ENCODE measurements at places on chromosomes 2 and 18.

DNA sequence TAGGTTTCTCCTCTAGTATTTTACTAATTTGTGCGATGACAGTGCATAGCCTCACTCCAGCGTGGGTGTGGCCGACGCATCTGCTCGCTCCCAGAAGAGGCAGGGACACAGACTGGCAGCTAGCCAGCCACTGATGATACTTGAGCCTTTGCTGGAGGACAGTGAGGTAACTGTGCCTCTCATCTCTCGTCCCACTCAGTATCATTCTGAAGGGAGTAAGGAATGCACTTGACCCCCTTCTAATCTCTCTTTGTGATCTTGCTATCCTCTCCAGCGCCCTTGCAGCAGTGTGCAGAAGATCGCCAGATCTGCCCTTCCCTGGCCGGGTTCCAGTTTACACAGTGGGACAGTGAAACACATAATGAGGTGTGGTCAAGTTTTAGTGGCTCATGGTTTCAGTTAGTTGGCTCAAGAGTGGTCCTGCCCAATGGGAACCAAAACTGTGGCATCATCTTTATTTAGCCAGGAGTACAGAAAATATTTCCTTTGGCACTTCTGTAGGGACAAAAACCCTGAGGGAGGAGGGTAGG lies 17.5 kb downstream of the NCAPH start:
- no peak for DNase-seq

DNA sequence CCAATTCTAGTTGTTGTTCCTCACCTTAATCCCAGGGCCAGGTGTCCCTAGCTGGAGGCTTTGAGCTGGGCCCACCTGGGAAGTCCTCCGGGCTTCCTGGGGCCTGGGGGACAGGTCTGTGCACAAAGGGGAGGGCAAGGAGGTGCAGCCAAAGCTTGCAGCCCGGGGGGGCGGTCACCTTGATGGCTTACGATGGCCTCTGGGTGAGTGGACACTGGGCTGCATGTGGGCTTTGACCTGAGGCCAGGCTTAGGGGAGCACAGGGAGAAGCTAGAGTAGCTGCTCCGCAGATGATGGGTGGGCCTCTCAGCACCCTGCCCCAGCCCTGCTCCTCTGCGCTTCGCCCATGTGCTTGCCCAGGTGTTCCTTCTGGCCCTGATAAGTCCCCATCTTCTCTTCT lies 41.8 kb upstream of the HAAO start:
- DNase-seq: no peak

DNA sequence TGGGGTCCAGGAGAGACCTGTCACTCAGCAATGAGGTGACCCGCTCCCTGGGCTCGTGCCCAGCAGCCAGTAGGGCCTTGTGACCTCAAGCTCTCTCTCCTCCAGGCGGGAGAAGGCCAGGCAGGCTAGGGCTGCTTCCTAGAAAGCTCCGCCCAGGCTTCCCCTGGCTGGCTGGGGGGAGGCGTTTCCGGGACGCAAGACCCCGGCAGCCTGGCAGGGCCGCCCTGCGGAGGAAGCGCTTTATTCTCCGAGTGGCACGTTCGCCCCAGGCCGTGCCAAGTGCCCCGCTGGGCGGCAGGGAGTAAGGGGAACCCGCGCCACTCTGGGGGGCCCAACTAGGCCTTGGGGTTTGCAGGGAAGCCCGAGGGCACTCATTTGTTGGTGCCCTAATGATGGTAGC lies 21.2 kb upstream of the EPAS1 start:
- DNase-seq: no peak

DNA sequence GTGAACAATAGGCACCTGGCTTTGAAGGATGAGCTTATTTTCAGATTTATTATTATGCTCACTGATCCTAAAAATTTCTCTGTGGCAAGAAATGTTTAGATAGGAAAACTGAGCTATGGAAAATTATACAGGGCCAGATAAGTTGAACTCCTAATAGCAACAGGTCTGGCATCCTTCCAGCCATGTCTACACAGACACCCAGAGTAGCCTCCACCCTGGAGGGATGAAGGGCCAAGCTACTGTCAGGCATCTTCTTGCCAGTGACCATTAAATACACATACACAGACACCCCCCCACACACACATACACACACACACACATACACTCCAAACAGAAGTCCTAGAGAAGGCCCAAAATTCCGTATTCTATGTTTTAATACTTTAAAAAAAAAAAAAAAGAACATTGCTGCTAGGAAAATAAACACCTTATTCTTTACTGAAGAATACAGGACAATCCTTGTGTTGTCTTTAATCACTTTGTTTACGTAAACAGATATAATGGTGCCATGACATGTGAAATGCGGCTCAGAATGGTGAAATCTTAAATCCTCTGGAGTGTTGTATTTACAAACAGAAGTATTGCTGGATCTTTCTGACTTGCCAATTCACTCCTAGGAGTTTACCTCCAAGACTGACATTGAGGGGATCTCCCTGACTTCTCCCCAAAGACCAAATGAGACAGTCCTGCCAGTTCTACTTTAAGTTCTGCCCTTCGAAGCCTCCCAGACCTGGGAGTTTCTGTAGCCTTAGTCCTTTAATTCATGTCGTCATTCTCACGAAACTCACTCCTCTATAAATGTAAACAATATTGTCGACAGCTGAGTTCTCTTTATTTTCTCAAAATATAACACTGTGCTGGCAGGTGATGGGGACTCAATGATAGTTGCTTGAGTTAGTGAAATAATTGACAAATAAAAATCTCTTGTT lies 163.1 kb downstream of the ANTXR1 start:
- DNase-seq: no peak

- no peak for DNase-seq
These were observed 139.6 kb downstream of the COMMD1 start for GRCh38 chr2:62045017-62045543.

DNA sequence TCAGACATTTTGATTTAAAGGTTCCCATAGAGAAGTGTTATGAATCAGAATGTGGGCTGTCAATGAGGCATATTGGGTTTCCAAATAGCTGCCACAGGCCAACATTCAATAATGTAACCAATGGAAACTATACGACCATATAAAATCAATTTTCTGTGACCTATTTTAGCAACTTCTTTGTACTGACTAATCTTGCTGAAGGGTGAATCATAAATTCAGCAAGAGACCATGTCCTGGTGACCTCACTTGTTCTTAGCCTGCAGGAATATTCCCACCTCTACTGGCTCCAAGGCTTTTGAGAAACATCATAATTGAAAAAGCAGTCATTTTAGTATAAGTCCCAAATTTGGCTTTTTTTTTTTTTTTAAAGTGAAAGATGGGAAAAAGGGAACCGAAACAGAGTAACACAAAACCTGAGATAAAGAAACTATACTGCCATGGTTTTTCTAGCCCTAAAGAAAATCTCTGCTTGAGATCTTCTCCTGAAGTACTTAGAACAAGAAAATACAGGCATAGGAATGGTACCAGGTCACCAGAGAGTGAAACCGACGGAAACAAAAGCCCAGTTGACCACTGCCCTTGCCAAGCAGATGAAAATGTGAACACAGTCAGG lies 32.1 kb downstream of the PLEKHM3 start:
- DNase-seq: peak; percentile 22

DNA sequence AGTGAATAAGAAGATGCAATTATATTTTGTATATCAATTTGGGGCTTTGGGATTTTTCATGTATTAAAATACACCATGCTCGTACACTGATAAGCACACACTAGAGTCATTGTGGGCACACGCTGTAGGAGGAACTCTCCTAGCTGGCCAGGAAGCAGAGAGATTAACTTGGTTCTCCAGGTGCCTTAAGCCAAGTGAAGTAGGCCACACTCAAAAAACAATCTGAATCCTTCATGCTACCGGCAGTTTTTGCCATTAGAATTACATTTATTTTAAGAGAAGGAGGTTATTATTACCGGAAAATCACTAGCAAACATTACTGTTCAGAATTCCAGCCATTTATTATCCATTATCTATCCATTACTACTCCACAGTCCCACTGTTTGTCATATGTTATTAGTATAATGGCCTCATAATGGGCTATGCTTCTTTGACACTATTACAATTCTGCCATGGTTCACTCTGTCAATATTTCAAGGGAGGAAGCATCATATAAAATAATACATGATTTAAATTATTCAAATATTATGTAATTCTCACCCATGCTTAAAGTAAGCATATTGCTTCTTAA lies 214.4 kb downstream of the L3MBTL4 start:
- DNase-seq: no peak

- no peak for DNase-seq
These were observed 412.5 kb downstream of the LRATD1 start for GRCh38 chr2:15045054-15045453.

GRCh38 chr2:100163605-100164004 lies 21.2 kb upstream of the AFF3 start:
- no peak for DNase-seq

- DNase-seq: no peak
These were observed 64.0 kb upstream of the ZNF516 start for GRCh38 chr18:76558881-76559667.

- DNase-seq: no peak
These were observed 17.5 kb upstream of the CCL20 start for GRCh38 chr2:227796045-227796711.

DNA sequence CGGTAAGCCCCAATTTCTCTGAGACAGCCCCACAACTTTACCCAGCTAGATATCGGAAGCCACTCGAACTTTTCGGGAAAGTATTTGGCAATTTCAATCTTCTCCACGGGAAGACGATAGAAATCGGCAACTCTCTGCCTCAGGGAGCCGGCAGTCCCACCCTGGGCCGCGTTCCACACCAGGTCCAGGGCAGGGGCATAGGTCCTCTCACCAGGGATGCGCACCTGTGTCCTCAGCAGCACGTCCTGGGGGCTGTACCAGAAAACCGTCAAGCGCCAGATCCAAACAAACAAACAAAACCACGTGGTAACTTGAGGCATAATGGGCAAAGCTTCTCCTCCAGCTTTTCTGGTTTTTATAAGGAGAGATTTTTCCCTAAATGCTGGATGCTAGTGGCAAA lies 80.9 kb downstream of the USP40 start:
- no peak for DNase-seq

DNA sequence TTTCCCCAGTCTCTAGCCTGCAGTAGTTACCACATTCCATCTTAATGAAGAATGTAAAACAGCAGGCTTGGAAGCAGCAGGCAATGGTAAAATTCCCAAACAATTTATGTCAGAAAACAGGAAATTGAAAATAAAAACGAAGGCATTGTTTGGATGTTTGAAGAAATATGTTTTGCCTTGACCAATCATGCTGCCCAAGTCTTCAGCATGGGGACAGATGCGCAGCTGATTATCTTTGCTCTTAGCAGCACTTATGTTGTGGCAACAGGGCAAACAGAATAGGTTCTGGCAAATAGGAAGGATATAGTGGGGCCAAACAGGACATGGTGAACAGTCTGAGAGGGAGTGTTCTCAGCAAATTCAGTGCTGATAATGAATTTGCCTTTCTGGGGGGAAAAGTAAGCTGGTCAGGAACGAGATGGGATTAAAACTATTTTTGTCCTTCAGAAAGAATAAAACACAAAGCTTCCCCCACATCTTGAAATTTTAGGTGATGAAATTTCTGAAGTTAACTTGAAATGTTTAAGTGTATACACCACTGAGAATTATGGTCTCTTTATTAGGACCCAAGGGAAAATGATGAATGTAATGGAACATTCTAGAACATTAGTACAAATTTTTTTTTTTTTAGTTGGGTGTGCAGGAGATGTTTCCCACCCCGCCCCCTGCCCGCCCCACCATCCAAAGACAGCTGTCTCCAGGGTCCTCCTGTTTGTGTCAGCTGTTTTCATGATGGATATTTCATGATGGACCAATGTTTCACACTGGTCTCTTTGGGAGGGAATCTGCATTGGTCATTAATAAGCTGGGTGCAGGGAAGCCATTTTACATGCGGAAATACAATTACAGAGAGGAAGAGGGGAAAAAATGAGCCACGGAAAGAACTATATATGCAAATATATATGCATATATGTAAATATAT lies 239.5 kb upstream of the REV1 start:
- DNase-seq: no peak

DNA sequence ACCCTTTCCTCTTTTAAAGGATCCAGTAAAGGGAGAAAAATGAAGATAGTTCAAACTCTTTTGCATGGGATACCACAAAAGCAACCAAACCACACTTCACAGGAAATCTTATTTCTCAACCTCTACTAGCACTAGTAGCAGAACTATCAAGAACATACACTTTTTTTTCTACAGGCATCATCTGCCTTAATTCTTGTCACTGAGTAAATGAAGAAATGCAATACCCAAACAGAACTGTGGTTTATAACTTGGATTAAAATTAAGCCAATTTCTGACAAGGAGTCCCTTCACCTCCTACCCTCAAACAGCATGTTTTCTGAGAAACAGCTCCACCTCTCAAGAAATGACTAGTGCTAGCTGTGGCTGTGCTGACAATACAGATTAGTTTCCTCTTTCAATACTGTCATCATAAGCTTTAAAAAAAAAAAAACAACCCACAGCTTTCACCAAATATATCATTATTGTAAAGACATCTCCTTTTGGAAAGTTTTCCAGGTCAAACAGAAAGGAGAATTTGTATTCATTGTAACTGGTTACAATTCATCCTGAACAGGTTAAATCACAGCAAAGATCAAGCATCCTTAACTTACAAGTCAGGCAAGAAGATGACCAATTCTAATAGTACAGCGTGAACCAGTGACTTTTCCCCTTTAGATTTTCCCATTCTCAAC lies 44.4 kb downstream of the PTPN2 start:
- DNase-seq: no peak

DNA sequence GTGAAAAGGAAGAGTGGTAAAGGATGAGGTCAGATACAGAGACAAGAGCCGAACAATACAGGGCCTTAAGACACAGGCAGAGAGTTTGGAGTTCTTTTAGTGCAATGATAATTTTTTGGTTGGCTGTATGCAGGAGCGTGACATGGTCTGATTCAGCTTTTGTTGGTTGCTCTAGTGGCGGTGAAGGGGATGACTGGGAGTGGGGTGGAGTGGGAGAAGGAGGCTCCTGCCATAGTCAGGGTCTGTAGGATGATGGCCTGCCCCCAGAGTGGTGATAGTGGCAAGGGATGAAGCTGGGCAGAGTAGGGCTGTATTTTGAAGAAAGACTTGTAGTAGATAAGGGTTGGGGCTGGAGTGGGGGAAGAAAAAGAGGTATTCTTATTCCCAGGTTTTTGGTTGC lies 306.6 kb upstream of the VWC2L start:
- no peak for DNase-seq

DNA sequence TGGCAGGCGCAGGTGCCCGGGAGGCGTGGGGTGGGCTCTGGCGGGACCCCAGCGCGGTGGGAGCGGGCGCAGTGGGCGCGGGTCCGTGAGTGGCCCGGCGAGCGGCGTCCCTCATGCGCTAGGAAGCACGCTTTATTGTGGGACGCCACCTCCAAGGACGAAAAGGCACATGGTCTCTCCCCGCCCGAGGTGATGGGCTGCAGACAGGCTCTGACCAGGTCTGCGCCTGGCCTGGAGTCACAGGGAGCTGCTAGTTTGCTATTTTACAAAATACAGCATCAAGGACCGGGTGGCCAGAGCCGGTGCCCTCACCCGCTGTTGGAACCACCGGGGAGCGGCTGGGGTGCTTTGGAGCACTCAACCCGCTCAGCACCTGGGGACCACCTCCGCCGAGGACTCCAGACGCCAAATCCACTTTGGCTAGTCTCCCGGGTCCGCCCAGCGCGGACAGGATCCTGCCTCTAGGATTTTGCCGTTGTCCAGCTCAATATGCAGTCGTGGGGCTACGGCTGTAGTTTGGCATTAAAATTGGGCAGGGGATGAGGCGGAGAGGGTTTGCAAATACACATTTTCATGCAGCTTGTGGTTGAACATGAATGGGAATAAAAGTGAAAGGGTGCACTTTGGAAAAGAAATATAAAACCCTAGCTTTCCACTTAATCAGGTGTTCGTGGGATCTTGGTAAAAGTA lies 65.4 kb downstream of the LRRFIP1 start:
- peak; percentile 26 for DNase-seq

- DNase-seq: no peak
These were observed 162.1 kb downstream of the MYCN start for GRCh38 chr2:16102358-16102975.

GRCh38 chr2:109335631-109336176 lies 206.7 kb downstream of the SH3RF3 start:
- DNase-seq: no peak
